ENCODE measurements at places on chromosomes 1 and 21.

DNA sequence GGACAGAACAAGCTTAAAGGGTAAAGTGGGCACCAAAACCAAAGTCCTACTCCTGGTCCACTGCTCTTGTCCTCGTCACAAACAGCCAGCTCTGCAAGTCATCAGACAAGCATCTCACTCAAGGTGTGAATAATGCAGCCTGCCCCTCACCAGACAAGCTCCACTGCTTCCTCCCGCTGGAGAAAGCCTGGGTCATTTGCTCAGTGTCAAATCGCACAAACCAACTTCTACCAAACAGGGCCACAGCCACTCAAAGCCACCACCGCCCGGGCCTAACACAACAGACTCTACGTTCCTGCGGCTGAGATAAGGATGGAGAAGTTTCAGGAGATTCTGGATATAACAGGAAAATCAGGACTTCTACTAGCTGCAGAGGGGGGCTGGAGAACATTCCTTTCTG, 3.3 kb downstream of the SSBP3 start:
- DNase-seq: no peak

DNA sequence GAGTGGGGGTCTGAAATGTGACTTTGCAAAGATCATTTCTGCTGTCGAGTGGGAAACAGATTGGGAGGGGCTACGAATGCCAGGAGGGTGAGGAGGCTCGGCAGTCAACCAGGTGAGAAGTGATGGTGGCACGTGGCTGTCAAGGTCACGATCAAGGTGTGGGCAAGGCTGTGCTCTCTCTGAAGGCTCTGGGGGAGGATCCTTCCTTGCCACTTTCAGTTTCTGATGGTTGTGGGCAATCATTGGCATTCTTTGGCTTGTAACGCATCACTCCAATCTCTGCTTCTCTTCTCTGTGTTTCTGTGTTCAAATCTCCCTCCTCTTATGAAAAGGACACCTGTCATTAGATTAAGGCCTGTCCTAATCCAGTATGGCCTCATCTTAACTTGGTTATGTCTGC, 6.1 kb upstream of the SPSB1 start:
- no peak for DNase-seq

GRCh38 chr1:228354390-228355320, 52.0 kb downstream of the TRIM11 start:
- DNase-seq: no peak

DNA sequence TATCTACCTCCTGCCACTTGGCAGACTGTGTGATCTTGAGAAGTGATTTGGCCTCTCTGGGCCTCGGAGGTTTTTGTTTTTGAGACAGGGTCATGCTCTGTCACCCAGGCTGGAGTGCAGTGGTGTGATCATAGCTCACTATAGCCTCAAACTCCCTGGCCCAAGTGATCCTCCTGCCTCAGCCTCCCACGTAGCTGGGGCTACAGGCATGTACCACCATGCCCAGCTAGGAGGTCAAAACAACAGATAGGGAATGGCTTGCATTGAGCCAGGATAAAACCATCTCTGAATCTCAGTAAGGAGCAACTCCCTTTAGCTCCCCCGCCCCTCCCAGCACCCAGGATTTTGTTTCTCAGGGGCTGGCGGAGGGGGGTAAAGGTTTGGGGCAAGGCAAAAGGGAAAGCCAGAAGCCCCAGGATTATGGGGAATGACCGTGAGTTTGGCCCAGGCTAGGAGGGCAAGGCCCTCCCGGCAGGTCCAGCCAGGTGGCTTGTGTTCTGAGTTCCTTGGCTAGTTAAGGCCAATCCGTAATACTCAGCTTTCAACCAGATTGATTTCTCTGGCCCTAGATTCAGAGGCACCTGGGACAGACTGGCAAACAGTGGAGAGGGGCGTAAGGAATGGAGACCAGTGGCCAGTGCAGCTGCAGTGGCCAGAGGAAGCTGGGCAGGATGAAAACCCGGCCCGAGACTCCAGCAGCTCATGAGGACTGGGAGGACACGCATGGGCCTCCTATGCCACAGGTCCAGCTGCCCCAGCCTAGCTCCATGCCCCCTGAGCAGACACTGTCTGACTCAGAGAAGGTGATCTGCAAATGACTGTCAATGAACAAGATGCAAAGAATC, 130.1 kb downstream of the DMRTB1 start:
- DNase-seq: no peak

DNA sequence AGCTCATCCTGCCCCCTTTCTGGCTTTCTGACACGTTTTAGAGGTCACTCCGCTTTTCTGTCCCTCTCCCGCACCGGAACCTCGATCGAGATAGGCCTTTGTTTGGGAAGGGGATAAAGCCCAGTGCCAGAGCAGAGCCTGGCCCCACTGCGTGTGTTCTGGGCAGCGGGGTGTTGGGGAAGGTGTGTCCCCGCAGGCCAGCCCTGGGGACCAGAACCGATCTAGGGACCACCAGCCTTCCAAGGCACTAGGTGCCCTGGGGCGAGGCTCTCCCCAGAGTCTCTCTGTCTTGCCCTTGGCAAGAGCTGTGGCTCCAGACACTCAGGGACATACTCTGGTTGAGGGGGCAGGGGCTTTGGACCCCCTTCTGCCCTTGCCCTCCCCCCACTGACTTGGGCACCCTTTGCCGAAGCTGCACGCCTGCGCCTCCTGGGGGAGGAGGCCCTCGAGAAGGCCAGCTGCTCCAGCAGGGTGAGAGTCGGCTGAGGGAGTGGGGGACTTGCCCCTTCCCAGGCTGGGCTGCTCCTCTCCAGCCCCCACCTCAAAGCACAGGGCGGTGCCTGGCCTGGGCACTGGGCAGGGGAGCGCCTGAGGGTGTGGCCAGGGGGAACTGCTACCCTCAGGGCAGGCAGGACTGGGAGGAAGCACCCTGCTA, 16.4 kb downstream of the PRXL2B start:
- no peak for DNase-seq

Measured in fibroblast of upper back skin (primary cell).